ENCODE measurements at places on chromosomes 6 and 20. TPM values are rescaled to one million over a fixed set of nuclear protein-coding genes. Genes with fewer than 3 reads are reported as not detected.
A peak's percentile ranks its signal among the peaks of the same experiment; 100 is the strongest.

GRCh38 chr6:72035966-72036365 lies 149.6 kb downstream of the RIMS1 start:
- no peak for DNase-seq

DNA sequence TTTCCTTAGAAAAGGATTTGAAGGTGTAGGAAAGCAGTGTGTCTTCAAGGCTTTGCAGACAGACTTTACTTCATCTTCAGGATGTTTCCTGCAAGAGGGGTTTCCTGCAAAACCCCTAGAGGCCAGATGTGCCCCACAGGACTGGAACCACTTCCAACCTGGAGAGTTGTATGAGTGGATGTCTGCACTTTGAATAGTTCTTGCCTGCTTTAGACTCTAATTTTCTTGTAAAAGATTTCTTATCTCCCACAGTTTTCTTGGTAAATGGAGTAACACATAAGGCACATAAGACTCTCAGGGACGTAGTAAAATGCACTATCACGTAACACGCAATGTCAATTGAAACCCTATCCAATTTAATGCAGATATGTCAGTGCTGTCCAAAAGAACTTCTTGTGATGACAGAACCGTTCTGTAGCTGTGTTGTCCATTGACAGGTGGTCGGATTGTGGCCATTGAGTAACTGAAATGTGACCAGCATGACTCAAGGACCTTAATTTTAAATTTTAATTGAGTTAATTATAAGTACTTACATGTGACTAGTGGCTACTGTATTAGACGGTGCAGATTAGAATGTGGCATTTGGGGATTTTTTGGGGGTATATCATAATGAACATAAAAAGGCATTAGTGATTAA lies 118.7 kb downstream of the JARID2 start:
- no peak for DNase-seq

GRCh38 chr6:169075211-169075914 lies 178.3 kb downstream of the THBS2 start:
- peak; percentile 73 for DNase-seq

- no peak for DNase-seq
Observed at GRCh38 chr20:4043796-4044195, 28.4 kb upstream of the RNF24 start.

- DNase-seq: no peak
Observed at GRCh38 chr20:48425817-48426612, 401.8 kb downstream of the PREX1 start.

- no peak for DNase-seq
Observed at GRCh38 chr6:161884782-161885181, 610.9 kb upstream of the AGPAT4 start.

GRCh38 chr20:63292292-63292701 lies 689 bp upstream of the COL20A1 start:
- no peak for DNase-seq

DNA sequence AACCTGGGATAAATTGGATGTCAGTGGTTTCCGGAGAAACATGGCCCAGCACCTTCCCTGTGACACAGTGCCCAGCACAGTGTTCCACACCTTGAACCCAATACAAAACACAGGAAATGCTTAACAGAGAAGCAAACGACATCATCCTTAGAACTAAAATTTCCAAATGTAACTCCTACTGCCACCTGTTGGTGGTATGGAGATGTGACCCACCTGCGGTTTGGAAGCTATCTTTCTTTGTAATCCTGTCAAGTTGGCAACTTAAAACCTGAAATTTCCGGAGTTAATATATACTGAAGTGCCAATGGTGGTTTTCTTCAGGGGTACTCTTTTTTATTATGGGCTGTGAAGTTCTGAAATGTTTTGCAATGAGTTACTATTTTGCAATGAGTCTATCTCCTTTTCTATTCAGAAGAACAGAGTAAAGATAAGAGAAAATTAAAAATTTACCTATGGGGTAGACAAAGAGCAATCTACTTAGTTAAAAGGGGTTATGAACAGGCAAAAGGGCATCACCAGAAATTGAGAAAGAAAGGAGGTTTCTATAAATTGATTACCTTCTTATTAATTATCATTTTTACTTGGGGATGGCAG lies 658.8 kb downstream of the PTPRT start:
- no peak for DNase-seq

DNA sequence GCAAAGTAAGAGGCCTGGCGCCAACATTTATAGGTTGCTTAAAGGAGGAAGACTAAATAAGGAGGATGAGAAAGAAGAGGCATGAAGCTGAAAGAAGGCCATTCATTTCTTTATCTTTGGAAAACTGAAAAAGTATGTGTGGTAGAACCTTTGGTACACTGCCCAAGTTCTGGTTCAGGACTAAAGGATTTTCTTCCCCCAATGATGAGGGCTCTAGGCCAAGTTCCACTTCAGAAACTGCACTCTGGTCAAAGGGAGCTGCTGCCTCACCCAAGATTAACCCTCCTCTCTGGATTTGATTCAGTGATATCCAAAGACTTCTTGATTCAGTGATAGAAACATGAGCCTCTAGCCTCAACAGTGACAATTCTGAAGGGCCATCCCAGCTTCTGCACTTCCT lies 5.0 kb upstream of the KPNA5 start:
- no peak for DNase-seq

DNA sequence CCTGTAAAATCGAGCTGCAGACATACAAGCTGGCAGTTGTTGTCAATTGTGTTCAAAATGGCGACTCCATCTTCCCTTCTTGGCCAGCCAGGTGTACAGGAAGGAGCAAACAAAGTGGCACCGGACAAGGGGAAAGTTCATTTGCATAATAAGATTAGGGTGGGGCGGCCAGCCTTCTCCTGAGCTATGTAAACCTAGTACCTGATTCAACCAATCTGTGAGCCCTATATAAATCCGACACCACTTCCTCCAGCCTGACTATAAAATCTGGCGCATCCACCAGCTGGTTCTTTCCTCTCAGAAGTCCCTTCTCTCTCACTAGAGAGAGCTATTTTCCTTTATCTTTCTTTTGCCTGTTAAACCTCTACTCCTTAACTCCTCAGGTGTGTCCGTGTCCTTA lies 8.1 kb upstream of the HBS1L start:
- peak; percentile 35 for DNase-seq

DNA sequence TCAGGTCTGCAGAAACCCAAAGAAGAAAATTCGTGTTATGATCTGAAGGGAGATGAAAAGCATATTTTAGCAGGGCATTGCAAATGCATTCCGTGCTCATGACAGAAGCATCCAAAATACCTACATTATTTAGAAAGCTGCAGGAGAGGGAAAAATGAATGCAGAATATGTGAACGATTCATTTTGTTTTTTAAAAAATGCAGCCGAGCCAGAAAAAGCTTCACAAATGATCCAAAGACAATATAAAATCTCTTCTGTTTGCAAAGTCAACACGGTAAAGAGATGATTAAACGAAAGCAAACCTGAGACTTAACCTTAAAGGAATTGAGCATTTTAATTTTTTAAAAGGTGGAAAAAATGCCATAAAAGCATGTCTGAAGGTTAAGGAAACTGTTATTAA lies 136.1 kb upstream of the SULF2 start:
- no peak for DNase-seq

- no peak for DNase-seq
Observed at GRCh38 chr20:35049776-35050352, 42.7 kb downstream of the TRPC4AP start.

- DNase-seq: no peak
Observed at GRCh38 chr6:104409913-104410312, 449.8 kb downstream of the HACE1 start.

- no peak for DNase-seq
Observed at GRCh38 chr6:33014841-33015634, 5.6 kb upstream of the HLA-DOA start.

DNA sequence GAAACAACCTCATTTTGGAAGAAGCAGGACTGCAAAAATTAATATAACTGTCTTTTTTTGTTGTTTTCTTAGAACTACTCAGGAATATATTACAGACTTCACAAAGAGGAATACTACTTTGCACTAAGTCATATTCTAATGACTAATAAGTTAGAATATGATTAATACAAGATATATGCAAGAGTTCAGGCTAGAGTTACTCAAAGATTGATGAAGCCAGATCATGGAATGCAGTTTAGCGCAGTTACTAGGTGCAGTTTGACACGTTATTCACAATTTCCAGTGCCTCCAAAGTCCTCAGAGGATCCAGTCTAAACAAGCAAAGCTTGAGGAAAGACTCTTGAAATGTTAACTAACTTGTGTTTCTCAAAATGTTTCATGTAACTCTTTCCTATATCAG lies 1.2 kb upstream of the MYCT1 start:
- no peak for DNase-seq

GRCh38 chr6:140050101-140050995 lies 675.9 kb upstream of the CITED2 start:
- no peak for DNase-seq

DNA sequence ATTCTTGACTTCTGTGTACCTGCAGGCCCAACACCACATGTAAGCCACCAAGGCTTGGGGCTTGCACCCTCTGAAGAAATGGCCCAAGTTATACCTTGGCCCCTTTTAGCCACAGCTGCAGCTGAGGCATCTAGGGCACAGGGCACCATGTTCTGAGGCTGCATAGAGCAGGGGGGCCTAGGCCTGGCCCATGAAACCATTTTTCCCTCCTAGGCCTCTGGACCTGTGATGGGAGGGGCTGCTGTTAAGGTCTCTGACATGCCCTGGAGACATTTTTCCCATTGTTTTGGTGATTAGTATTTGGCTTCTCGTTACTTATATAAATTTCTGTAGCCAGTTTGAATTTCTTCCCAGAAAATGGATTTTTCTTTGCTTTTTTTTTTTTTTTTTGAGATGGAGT lies 50.4 kb upstream of the SEC63 start:
- DNase-seq: no peak

GRCh38 chr6:53741034-53741823 lies 53.6 kb upstream of the LRRC1 start:
- DNase-seq: no peak

DNA sequence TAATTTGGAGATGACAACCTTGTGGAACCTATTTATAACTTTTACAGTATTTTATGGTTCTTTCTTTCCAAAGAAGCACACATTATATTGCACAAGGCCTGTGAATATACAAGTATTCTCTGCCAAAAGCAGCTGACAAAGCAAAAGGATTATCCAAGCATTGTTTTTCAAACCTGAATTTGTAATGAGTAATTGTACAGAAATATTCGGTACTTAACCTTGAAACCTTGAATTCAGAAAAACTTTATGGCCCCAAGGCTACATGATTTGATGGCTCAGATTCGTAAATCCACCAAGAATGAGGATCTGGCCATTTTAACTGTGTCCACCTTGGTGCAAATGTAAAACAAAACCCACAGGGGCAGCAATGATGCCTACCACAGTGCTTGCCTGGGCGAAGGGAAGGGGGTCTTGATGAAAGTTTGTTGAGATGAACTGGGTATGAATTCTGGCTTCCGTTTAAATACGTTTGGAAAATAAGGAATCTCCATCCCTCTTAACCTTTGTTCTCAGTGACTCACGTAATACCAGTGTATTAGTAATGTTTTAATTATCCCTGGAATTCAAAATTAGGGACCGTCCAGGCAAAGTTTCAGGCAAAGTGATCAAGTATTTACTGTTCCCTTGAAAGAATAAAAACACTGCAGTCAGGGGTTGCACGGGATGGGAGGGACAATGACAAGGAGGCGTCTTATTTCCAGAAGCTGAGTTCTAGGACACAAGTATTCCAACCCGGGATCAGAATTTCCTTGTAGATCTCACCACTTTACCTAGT lies 2.7 kb upstream of the RBM24 start:
- no peak for DNase-seq

DNA sequence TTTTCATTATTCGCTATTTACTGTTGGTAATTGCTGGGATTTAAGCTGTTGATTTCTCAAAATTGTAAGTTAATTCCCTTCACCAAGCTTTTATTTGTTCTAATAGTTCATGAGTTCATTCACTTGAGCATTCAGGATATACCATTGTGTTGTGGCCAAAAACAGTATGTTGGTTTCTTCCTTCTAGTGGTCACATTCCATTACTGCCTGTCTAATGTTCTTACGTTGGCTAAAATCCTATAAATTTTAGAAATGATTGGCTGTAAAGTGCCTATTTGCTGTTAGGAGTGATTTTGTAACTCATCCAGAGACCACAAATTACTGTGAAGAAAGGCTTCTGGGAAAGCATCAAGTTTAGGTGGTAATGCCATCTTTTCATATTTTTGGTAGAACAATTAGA lies 76.3 kb downstream of the FARS2 start:
- DNase-seq: no peak

GRCh38 chr20:6767126-6767535 lies 355 bp upstream of the BMP2 start:
- no peak for DNase-seq

- no peak for DNase-seq
Observed at GRCh38 chr20:46704714-46705377, 4.6 kb upstream of the SLC2A10 start.

DNA sequence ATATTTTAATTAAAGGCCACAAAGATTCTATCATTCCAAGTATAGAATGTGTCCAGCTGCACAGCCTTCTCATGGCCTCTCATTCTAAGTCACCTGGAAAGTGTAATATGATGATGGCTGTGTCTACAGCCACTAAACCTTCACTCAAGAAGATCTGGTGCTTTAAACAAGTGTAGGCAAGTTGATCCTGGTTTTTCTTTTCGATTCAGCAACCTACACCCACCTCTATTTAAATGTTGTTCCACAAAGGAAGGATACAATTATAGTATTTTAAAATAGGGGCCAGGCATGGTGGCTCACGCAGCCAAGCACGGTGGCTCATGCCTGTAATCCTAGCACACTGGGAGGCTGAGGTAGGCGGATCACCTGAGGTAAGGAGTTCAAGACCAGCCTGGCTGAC lies 25.5 kb upstream of the DST start:
- DNase-seq: no peak

GRCh38 chr6:165548450-165548849 lies 114.6 kb downstream of the PDE10A start:
- DNase-seq: no peak

GRCh38 chr6:149717255-149717587 lies 680 bp downstream of the LATS1 start:
- no peak for DNase-seq

DNA sequence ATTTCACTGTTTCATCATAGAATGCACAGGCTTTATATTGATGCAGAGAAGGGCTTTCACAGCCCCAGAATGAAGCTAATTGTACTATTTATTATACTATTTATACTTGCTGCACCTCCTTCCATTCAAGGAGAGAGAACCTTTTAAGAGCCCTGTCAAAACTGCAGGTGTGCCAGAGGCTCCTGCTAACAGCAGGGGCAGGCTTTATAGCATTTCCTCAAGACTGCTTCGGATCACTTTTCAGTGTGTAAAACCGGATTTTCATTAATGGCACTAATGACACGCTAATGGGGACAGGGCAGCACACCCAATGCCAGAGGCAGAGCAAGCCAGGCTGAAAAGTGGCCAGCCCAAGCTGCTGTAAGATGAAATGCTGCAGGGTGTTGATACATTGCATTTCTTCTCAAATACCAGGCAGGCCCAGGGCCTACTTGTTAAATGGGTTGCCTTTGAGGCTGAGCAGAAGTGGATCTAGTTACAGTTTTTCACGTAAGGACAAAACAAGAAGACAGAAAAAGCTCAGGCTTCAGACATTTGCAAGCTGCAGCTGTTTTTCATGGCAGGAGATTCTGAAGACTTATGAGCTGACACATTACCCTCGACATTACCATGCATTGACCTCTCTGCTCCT lies 487.7 kb upstream of the BTBD3 start:
- no peak for DNase-seq

The HDGFL1 gene
- not detected for total RNA-seq

The FAM83C gene
- total RNA-seq: not detected

The TCP11 gene
- not detected for total RNA-seq

The TBXT gene
- total RNA-seq: not detected

The TRAPPC3L gene
- total RNA-seq: not detected

The NT5DC1 gene
- total RNA-seq: 43.7 TPM

The BPI gene
- total RNA-seq: not detected

The TRIM31 gene
- 80.0 TPM for total RNA-seq

The SLC22A3 gene
- 5.0 TPM for total RNA-seq

The AVP gene
- total RNA-seq: not detected

The TGM3 gene
- 0.36 TPM for total RNA-seq

Data from left colon (tissue), 2 donors.